Mesenchymal stem cell (in vitro differentiated cells and primary cell): ENCODE measurements at places on chromosomes 7 and 10.
A peak's percentile ranks its signal among the peaks of the same experiment; 100 is the strongest.

DNA sequence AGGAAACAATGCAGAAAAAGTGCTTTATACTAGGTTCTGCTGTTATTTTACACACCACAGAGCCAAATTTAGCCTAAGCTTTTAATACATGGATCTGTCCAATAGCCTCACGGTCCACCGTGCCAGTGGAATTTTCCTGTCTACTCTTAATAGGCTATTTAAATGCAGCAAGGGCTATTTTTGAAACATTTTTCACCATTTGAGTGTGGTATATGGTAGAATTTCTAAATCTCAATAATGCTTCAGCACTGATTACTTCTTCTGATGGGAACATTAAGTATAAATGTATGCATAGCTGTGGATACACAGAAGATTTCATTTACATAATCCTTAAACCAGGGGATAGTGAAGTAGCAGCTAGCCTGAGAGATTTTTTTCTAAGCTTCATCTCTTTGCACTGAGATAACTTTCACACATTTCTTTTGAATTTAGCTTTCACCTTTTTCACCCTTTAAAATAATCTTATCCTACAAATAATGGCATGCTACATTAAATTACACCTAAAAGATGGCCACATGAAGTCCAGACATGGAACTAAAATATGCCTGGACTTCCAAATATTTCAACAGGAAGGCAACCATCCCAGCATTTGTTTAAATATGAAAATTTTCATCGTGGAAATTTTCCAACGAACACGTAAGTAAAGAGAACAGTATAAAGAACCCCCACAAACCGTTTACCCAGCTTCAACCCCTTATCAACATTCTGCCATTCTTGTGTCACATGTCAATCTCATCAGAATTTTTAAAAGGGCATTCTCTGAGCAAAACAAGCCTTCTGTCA, 45.4 kb downstream of the AMPH start:
- no peak for DNase-seq

DNA sequence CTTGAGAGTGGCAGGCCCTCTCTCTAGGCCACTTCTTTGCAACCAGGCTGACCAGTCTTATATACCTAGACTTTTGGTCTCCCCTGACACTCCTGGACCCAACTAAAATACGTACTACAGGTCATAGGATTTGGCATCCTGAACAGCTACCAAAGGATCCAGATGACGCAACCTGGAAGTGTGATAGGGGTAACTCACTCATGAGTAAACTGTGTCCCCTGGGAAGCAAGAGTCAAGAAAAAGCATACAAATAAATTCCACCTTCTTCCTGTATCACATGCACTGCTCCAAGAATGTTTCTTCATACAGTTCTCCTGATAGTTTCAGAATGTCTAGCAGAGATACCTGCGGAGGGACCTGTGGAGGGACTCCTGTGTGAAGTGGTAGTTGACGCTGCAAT, 172.3 kb downstream of the MDFIC start:
- DNase-seq, result no peak

- DNase-seq, result no peak
Observed at GRCh38 chr7:95963446-95963990, 191.2 kb downstream of the DYNC1I1 start.

GRCh38 chr10:111836064-111836463, 347.5 kb downstream of the GPAM start:
- DNase-seq, result no peak

GRCh38 chr10:107687701-107688100, 523.2 kb upstream of the SORCS1 start:
- DNase-seq, result no peak

DNA sequence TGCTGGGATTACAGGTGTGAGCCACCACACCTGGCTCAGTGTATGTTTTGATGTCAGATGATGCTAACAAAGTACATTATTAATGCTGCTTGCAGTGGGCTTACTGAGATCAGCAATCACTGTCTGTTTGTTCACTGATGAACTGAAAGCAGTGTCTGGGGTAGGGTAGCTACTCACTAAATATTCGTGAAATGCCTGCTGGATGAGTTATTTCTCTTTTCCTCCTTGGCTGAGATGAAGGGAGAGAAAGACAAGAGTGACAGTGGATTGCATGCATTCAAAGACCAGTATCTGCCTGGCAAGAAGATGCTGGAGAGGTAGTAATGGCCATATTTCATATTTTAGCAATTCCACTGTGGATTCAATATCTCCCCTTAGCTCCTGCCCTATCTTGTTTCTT, 32.3 kb downstream of the FAM107B start:
- no peak for DNase-seq

GRCh38 chr7:99551334-99551733, 580 bp downstream of the FAM200A start:
- DNase-seq, result peak; percentile 30

DNA sequence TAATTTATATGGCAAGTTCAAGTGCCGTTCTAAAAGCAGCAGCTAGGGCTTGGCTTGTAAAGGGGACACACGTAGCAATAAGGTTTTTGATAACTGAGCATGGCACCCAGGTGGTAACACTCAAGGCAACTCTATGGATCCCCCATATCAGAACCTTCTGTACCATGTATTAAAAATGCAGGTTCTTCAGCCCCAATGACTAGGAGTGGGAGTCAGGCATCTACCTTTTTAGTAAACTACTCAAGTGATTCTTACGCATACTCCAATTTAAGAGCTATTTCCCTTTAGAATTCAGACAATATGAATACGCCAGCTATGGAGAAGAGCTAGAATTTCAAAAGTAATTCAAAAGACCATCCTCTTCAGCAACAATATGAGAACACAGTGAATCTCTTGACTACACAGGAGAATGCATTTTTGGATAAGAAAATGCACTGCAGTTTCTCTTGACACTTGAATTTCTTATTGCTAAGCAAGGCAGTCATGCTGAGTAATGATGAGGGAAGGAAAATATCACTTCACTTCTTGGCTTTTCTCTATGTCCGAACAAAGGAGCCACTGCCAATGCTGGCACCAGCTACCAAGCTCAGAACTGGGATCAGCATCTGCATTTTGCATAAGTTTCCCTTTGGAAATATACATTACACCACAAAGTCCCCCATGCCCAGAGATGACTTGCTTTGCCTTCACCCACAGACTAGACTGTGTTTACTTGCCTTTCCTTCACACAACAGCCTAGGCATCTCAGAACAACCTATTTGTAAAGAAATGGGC, 53.5 kb downstream of the ABLIM1 start:
- no peak for DNase-seq

GRCh38 chr7:53466371-53466770, 430.9 kb downstream of the POM121L12 start:
- DNase-seq, result no peak

DNA sequence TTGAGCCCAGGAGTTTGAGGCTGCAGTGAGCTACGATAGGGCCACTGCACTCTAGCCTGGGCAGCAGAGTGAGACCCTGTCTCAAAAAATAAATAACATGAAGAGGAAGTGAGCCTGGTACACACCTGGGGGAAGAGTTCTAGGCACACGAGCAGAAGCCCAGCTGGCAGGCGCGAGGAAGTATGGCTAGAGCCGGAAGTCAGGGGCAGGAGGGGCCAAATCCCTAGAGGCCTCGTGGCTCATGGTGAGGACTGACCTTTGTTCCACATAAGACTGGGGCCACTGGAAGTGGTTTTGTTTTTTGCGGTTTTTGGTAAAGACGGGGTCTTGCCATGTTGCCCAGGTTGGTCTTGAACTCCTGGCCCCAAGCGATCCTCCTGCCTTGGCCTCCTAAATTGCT, 117.6 kb downstream of the HIP1 start:
- no peak for DNase-seq

DNA sequence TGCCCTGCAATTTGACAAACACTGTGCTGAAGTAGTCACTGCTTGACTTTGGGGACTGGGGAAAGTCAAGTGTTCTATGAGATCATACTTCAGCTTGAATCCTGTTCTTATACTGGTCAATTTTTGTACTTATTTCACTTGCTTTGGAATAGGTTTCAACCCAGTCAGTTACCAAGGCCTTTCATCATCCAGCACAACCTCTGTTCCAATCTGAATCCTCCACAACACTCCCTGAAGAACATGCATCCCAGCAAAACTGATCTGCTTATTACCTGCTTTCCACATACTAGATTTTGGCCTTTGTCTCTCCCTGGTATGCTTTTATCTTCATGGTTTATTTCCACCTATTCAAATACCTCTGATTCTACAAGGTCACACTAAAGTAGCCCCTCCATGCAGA, 29.5 kb downstream of the DPY19L1 start:
- DNase-seq, result no peak

DNA sequence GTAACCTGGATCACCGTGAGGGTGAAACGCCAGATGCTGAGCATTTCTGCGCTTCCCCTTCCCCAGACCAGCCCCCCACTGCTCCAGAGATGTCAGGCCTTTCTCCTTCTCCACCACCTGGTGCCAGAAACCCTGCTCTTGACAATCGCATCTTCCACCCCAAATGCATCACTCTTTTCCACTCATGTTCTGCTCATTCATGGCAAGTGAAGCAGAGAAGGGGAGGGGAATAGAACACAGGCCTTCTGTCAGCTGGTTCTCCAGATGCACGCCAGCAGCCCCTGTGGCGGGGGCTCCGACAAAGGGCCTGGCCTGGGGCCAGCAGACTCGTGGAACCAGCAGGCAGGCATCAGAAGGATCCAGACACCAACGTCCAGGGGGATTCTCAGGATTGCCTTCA, 68.5 kb upstream of the SVIL start:
- DNase-seq, result no peak

DNA sequence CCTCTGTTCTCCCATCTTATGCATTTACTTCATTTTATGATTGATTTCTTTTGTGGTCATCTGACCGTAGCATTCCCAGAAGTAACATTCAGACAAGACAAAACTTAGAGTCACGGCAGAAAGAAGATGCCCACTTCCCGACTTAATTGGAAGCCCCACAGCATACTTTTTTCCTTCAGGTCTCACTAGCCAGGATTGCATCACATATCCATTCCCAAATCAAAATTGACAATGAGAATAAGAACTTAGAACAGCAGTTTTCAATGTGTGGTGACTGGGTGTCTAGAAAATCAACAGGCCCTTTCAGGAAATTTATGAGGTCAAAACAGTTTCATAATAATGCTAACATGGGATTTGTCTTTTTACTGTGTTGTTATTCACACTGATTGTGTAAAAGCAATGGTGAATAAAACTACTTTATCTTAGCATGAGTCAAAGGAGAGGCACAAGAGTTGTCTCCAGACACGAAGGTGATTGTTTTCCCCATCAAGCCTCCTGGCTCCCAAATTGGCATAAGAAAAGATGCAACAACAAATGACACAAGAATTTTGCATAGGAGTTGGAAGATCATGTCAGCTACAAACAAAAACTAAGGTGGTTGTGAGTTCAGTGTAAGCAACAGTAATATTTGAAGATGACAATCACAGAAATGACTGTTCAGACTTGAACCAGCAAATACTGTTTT, 493.9 kb downstream of the HTR7 start:
- no peak for DNase-seq

- no peak for DNase-seq
Observed at GRCh38 chr7:89549768-89550167, 604.5 kb upstream of the STEAP1 start.

DNA sequence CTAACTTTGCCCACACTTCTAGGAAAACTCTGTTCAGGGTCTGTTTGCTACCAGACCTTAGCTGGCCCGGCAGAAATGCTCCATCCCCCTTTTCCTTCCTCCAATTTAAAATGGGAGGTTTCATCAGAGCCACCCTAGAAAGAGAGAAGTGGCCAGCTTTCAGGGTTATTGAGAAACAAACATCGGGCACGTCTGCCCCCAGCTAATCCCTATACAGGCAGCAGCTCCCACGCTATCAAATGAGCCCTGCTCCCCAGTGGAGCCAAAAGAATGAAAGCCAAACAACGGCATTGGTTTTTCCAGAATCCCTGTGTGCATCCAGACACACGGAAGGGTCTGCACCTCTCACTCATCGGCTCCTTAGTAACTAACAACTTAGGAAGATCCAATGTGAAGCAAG, 132.5 kb downstream of the GRID1 start:
- DNase-seq, result no peak

DNA sequence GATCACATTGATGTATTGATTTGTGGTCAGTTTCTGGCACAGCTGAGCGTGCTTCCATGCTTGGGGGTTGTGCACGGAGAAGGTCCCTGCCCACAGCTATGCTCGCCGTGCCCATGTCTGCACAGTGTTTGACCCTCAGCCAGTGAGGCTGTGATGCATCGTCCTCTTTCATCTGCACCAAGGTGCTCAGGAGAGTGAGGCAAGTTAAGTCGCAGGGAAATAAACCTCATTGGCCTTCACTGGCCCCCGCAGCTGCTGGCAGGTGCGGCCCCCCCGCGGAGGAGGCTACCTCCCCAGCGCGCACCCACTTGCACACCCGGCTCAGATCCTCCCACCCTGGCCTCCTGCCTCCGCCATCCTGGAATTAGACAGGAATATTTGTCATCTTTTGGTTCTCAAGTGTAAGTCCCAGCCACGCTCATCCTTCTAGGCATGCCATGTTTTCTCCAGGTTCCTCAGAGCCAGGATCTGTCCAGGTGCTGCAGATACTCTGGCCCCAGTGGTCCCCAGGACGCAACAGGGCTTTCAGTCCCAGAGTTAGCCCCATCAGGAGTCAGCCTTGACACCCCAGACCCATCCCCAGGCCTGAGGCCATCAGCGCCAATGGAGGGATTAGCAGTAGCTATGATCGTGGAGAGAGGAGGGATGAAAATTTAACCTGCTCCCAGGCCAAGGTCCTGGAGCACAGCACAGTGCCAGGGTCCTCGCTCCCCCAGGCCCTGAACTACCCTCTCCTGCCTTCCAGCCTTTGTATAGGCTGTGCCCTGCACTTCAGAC, 93.7 kb downstream of the OAT start:
- no peak for DNase-seq

DNA sequence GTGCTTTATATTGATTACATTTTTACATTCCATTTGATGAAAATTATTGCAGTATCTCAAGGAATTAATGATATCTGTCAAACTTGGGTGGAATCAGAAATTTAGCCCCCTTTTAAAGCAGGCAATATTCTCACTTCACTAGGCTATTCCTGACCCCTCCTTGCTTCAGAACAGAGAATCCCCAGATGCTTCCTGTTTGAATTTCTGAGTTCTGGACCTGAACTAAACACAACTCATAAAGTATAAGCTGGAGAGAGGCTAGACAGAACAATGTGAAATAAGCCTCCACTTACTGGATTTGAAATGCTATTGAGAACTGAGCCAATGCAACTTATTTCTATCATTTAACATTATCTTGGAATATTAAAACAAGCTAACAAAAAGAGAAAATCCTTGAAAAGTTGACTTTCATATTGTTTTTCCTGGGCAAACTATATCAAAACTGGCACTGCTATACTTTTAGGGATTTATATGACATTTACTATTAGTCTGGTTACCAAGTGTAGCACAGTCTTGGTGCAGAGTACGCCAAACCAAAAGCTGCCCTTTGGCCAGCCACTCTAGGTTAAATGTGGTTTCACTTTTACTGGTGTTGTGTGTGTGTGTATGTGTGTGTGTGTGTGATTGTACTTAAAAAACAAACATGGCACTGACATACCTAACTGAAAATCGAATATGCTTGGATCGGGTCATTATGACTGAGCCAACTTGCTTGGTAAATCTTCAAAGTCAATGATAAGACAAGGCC, 19.0 kb upstream of the AGMO start:
- peak; percentile 52 for DNase-seq

GRCh38 chr10:100654782-100655325, 90.5 kb upstream of the PAX2 start:
- no peak for DNase-seq

GRCh38 chr7:138505361-138505873, 45.4 kb downstream of the TRIM24 start:
- no peak for DNase-seq
